ENCODE measurements at places on chromosomes 2 and 18.

DNA sequence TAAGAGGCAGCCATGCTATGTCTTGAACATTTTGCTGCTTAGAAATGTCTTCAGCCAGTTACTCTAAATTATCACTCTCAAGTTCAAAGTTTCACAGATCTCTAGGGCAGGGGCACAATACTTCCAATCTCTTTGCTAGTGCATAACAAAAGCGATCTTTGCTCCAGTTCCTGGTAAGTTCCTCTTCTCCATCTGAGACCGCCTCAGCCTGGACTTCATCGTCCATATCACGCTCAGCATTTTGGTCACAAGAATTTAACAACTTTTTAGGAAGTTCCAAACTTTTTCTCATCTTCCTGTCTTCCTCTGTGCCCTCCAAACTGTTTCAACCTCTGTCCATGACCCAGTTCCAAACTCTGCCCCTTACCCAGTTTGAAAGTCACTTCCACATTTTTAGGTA, 8.8 kb upstream of the SLC35F5 start:
- no peak for DNase-seq

GRCh38 chr18:62170857-62171256, 16.0 kb downstream of the PIGN start:
- no peak for DNase-seq

DNA sequence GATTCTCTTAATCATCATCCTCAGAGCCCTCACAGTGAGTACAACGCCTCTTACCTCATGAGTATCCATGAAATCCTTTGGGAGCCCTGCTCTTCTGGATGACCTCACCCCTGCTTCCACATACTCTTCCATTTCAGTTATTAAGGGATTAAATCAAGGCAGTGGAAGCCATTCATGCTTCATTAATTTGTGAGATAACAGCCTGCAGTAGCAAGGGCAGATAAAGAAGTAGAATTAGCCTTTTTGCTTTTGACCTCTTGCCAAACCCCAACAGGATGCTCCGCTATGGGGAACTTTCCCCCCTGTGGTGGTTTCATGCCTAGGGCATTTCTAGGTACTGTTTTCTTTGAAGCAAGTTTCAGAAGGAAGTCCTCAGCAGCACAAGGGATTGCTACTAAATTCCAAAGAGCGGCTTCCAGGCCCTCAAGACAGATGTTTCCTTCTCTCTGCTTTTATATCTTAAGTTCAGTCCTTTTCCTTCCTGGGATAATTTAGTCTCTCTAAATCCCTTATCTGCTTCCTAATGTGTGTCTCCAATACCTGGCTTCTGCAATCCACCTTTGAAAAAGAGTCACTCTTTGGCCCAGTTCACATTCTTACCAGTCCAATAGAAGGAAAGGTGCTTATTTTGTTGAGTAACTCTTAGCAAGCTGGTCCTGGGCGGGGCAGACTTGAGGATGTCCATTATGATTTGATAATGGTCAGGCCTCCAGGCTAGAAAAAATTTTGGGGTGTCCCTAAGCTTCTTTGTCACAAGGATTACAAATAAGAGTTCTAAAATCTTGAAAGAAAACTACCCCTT, 76.9 kb downstream of the MYO1B start:
- peak; percentile 6 for DNase-seq

DNA sequence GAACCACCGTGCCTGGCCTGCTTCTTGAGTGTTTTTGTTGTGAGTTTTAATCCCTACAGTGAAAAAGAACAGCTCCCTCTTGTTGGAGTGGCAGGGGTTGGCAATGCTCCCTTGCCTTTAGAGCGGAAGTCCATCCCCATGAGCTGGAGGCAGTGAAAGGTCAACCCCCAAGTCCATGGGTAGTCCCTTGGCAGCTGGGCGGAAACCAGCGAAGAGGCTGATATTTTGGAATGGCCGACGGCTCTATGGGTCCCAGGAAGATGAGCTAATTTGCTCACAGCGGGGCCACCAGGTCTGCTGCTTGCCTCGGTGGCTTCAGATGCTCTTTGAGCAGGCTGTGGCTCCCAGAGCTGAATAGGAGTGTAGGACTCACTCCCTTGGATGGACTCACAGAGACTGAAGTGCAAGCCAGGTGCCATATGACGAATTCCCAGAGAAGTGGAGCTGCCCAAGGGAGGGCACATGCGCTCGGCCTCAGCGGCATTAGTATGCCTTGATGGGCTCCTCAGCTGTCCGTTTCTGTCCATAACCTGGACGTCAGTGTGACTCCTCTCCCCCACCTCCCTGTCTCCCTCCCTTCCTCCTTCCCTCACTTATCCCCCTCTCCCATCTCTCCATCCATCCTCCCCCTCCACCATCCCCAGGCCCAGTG, 25.4 kb upstream of the RHOB start:
- DNase-seq: no peak

DNA sequence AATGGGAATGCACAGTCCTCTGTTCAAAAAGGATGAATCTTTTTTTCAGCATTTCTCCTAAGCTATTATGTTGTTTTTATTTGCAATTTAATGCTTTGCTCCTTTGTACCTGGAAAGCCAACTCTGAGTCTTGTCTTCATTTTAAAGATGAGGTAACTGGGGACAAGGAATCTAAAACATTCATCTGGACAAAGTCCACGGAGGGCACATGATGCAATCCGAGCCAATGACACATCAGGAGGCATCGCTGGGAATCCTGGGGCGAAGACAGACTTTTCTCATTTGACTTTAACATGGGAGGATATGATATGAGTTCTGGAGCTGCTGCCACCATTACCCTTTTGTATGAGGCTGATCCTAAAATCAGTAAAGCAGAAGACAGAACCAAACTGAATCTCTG, 116.5 kb upstream of the REG3G start:
- no peak for DNase-seq

- no peak for DNase-seq
Observed at GRCh38 chr2:12288048-12288447, 428.7 kb upstream of the TRIB2 start.

GRCh38 chr18:51049137-51049536, 19.1 kb downstream of the SMAD4 start:
- no peak for DNase-seq

- DNase-seq: peak; percentile 43
Observed at GRCh38 chr2:151947813-151948165, 119.6 kb upstream of the ARL5A start.

DNA sequence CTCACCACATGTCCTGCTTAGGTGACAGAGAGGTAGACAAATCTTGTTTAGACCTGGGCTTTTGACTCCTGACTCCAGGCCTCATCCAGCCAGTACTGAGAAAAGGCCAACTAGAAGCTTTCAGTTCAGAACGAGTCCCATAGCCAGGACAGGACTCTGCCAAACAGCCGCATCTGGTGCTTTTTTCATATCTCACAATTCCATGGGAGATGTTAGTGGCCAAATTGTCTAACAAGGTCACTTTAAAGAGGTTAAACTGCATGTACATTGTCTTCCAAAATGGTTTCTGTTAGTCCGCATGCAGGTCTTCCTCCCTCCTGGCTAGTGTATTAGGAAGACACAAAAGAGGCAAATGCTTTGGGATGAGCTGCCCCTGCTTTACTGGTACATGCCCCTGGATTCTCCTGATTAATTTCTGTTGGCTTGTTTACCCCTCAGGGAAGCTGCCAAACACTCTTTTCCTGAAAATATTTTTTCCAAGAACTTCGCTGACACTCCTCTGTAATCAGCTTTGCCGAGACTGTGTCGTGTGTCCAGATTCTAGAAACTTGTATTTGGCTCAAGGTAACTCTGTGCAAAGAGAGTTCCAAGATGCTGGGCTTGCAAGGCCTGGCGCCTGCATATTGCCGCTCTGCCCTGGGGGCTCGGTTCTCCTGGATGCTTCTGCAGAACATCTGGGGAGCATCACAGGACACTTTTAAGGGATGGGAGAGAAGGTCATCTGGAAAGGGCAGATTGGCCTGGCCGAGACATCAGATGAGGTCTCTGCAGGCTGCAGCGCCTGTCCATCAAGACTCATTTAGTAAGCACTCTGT, 209.2 kb upstream of the APCDD1 start:
- no peak for DNase-seq

DNA sequence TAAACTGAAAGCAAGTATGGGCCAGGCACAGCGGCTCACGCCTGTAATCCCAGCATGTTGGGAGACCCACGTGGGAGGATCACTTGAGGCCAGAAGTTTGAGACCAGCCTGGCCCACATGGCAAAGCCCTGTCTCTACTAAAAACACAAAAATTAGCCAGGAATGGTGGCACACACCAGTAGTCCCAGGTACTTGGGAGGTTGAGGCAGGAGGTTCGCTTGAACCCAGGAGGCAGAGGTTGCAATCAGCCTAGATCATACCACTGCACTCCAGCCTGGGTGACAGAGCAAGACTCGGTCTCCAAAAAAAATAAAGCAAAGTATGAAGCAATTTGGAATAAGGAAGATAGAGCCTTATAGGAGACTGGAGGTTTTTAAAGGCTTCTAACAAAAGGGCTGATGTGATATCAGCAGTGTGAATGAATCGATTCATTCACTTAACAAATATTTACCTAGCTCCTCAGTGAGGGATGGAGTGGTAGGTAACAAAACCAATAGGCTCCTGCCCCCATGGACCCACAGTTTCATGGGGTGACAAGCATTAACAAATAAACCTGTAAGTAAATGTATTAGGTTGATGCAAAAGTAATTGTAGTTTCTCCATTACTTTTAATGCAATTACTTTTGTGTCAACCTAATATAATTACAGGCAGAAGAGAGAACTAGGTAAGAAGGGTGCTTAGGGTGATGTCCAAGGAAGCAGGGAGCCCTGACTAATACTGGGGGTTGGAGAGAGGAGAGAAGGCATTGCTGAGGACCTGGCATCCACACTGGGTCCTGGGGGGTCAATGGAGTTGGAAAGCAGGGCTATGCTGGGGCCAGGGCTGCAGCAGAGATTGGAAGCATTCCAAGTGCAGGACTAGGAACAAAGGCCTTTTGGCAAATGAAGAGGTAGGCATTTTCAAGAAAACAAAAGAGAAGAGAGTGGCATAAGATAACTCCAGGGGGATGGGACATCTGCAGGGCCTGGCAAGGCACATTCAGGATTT, 195.4 kb upstream of the ARL4C start:
- no peak for DNase-seq

- DNase-seq: no peak
Observed at GRCh38 chr18:8976606-8977005, 125.9 kb upstream of the NDUFV2 start.

GRCh38 chr2:218858138-218858445, 1.5 kb upstream of the WNT6 start:
- DNase-seq: no peak

GRCh38 chr2:109681633-109682380, 67.6 kb downstream of the SOWAHC start:
- no peak for DNase-seq
